ENCODE measurements at places on chromosomes 12 and 14. TPM values are rescaled to one million over a fixed set of nuclear protein-coding genes. Genes with fewer than 3 reads are reported as not detected.

Gene CD163
- total RNA-seq = 1.5 TPM

Gene DAO
- not detected for total RNA-seq

Gene FGF23
- not detected for total RNA-seq

Gene OXA1L
- 22.6 TPM for total RNA-seq

Gene WSCD2
- 3.4 TPM for total RNA-seq

Gene ASB2
- not detected for total RNA-seq

Gene RNASE1
- 8.9 TPM for total RNA-seq

Gene PRB2
- total RNA-seq = 1.7 TPM

Gene DTX1
- 34.9 TPM for total RNA-seq

Gene MIPOL1
- 17.0 TPM for total RNA-seq

Gene C14orf39
- under 0.01 TPM for total RNA-seq

Gene SMOC1
- 22.6 TPM for total RNA-seq

Gene MAP3K9
- 14.3 TPM for total RNA-seq

Gene LMO3
- 654 TPM for total RNA-seq

Gene KLRC3
- 1.2 TPM for total RNA-seq

Gene RD3L
- total RNA-seq = not detected

Gene GALNT6
- total RNA-seq = 0.49 TPM

Gene FBLN5
- 3.2 TPM for total RNA-seq

Gene GXYLT1
- 12.8 TPM for total RNA-seq

Gene PMCH
- not detected for total RNA-seq

Gene CLEC2A
- total RNA-seq = 0.25 TPM

Gene C12orf56
- total RNA-seq = 0.25 TPM

Gene PLA2G1B
- total RNA-seq = 1.2 TPM

Gene MORN3
- 4.4 TPM for total RNA-seq

Gene OTUB2
- 5.2 TPM for total RNA-seq

Gene GLT1D1
- 9.6 TPM for total RNA-seq

Gene HOXC12
- total RNA-seq = not detected

Gene STYK1
- 3.9 TPM for total RNA-seq

Gene RIN3
- total RNA-seq = 0.74 TPM

Gene HCAR1
- total RNA-seq = 0.49 TPM

Gene TAS2R13
- 5.2 TPM for total RNA-seq

Gene SMCO2
- total RNA-seq = not detected

Gene KRT6A
- total RNA-seq = not detected

Gene FSCB
- not detected for total RNA-seq

Gene BMP4
- 0.98 TPM for total RNA-seq

Gene CTSG
- total RNA-seq = 0.25 TPM

Data from temporal lobe (tissue), 4 donors.